Heart right ventricle (tissue), 16 donors: ENCODE measurements at places on chromosomes 5 and 9.

- no peak for DNase-seq
Measured at GRCh38 chr9:114400219-114400618, 12.4 kb upstream of the AKNA start.

GRCh38 chr9:15211160-15211814 is 95.7 kb downstream of the TTC39B start:
- peak; percentile 81 for DNase-seq

GRCh38 chr5:179321206-179321987 is 23.9 kb downstream of the ADAMTS2 start:
- peak; percentile 2 for DNase-seq

DNA sequence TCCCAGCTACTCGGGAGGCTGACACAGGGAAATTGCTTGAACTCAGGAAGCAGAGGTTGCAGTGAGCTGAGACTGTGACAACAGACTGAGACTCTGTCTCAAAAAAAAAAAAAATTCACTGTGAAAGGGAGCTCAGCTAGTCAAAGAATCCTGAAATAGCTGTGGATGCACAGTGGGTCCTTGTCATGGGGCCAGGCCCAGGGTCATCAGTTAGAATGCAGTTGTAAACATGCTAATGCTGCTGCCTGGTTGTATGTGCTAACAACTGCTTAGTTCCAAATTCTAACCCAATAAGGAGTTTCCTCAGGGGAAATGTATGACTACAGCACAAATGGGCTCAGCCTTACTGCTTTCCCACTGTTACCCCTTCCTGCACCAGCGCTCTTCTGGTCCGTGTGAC is 84.0 kb downstream of the PALM2AKAP2 start:
- peak; percentile 32 for DNase-seq

- no peak for DNase-seq
Measured at GRCh38 chr9:16179566-16179965, 626.7 kb downstream of the CCDC171 start.

DNA sequence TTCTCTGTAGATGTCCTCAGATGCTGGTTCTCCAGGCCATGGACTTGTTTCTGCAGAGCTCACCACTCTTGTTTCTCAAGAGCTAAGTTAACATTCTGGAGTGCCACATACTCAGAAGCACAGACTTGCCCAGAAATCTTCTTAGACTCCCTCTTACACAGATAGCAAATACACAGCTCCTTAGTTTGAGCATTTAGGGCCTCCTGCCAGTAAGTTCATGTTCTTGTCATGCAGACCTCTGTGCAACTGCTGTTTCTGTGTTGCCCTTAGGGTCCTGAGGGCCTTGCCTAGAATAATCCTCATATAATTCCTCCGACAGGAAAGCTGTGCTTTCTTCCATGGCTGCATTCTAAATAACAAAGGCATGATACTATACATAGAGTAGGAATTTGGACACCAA is 1.3 kb upstream of the PTPDC1 start:
- no peak for DNase-seq
